ENCODE measurements at places on chromosomes 7 and 10.

GRCh38 chr7:132486274-132486610, 90.0 kb downstream of the PLXNA4 start:
- DNase-seq, result no peak

- DNase-seq, result no peak
These were observed 103.4 kb upstream of the SDK1 start for GRCh38 chr7:3197567-3198213.

DNA sequence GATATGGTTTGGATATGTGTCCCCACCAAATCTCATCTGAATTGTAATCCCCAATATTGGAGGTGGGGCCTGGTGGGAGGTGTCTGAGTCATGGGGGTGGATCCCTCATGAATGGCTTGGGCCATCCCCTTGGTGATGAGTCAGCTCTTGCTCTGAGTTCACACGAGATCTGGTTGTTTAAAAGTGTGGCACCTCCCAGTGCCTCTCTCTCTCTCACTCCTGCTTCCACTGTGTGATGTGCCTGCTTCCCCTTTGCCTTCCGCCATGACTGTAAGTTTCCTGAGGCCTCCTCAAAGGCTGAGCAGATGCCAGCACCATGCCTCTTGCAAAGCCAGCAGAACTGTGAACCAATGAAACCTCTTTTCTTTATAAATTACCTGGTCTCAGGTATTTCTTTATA, 4.8 kb upstream of the GCK start:
- DNase-seq, result no peak

DNA sequence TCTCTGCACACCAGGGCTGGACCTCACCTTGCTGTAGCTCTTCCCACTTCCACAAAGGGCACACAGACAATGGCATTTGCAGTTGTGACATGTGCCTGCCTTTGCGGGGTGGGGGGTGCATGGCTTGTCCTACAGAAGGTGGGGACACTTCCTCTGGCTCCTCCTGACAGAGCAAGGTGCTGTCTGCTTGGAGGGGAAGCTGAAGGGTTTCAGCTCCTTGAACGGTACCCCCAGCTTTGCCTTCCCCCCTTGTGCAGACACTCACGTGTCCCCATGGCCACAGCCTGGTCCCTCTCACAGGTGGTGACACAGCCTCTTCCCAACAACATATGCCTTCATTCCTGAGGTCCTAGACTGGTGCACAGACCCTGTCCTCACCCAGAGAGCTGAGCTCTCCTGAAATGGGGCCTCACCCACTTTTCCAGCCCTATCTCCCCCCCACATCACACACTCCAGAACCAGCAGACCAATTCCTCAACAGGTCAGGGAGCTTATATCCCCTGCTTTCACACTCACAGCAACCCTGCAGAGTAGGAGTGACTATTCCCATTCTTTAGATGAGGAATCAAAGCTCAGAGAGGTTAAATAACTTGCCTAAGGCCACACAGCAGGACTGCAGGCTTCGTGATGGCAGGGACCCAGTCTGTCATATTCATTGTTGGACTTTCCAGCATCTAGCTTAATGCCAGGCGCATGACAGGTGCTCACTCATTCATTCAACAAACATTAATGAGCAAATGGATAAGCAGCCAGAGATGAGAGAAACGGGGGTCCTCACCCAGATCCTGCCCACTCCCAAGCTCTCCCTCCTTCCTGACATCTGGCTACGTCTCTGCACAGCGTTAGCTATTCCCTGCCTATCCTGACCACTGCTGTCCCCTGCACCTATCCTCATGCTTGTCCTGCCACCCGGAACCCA, 44.4 kb downstream of the PARP12 start:
- no peak for DNase-seq

- DNase-seq, result no peak
These were observed 59.6 kb downstream of the RUNDC3B start for GRCh38 chr7:87687653-87688254.

GRCh38 chr7:158816271-158816670, 13.0 kb downstream of the ESYT2 start:
- DNase-seq, result no peak

GRCh38 chr7:15057272-15057671, 154.7 kb upstream of the DGKB start:
- no peak for DNase-seq
